GF-D8 (cell line): ENCODE measurements at places on chromosomes 16 and 17.

- no peak for DNase-seq
These were observed 225.5 kb downstream of the STX8 start for GRCh38 chr17:9350080-9350479.

- no peak for DNase-seq
These were observed 52.8 kb upstream of the TOB1 start for GRCh38 chr17:50918933-50919296.

DNA sequence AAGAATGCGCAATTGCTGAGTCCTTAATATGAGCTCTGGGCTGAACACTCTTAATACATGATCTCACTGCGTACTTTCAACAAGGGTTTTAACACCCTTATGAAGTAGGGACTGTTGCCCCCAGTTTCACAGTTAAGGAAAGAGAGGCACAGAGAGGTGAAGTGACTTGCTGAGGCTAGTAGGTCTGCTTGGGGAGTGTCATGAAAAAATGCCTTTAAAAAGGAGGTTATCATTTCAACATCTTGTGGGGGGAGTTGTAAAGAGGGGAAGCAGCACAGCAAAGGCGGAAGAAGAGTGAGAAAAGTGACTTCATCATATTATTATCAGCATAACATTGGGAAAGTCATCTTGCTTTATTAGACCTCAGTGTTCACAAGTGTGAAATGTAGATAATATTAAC, 2.1 kb downstream of the CCL4L2 start:
- no peak for DNase-seq

GRCh38 chr16:69916462-69916861, 34.7 kb upstream of the CLEC18A start:
- no peak for DNase-seq

GRCh38 chr17:17186051-17186450, 20.1 kb downstream of the PLD6 start:
- no peak for DNase-seq

DNA sequence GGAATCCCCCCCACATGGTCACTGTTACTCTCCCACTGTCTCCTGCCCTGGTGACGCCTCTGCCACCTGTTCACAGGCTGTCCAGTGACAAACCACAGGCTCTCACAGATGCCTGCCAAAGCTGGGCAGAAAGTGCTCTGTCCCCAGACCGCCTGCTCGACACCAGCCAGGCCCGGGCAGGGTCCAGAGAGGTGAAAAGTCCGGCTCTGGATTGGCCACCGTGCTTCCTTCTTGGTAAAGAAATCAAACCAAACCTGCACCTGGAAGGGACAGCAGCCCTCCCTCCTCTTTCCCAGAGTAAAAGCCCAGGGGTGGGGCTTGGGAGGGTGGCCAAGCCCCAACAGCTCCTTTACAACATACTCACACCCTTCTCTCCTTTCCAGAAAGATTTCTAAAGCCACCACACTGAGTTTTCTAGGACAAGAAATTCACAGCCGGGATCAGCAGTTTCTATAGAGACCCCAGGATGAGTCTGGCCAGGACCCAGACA, 6.2 kb downstream of the PCGF2 start:
- DNase-seq, result no peak

- no peak for DNase-seq
These were observed 2.6 kb downstream of the KAT2A start for GRCh38 chr17:42118545-42118944.

- DNase-seq, result no peak
These were observed 106.8 kb downstream of the METRNL start for GRCh38 chr17:83186226-83186625.
